ENCODE measurements at places on chromosomes 2 and 18.

DNA sequence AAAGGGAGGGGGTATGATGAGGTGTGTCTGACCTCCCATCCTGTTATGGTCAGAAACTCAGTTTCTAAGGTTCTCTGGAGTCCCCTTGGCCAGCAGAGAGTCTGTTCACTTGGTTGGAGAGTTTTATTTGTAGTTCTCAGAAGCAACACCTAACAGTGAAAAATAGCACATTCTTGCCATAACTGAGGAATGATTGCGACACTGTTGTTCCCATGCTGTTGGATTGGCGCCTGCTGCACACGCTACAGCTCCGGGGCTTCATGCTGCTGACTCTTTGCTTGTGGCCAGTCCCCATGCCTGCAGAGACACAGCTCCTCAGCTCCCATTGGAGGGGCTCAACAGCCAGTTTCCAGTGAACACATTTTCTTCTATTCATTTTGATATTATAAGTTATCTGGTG is 42.1 kb downstream of the TPGS2 start:
- no peak for DNase-seq

DNA sequence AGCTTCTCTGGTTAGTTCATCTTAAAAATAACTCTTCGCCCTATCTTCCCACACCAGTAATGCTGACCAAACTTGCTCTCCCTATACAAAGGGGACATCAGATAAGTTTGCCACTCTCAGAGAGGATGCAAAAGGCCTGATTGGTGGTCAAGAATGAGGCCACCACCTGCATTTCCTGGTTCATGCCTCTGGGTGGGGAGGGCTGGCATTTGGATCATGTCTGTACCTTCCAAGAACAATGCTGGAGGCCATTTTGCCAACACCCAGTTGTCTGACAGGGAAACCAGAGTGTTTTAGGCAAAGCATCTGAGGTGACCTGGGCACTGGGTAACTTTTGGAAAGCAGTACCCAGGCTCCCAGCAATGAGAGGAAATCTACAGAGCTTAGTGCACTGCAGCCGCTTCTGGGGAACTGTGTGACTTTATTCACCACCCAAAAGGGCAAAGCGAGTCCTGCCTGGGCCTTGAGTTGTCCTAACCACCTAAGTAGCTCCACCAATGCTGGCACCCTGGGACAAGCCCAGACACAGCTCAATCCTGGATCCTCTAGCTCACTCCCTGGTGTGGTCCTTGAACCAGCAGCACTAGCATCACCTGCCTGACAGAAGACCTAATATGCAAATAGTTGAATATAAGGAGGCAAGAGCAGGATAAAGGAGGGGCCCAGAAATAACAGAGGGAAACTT is 35.1 kb downstream of the CAPN13 start:
- DNase-seq, result no peak

- no peak for DNase-seq
Measured at GRCh38 chr18:26736301-26736700, 129.2 kb downstream of the AQP4 start.

- DNase-seq, result no peak
Measured at GRCh38 chr2:195706161-195706900, 49.3 kb downstream of the SLC39A10 start.

GRCh38 chr2:167637741-167638140 is 609.7 kb downstream of the STK39 start:
- DNase-seq, result no peak

- DNase-seq, result no peak
Measured at GRCh38 chr18:10131081-10131459, 217.3 kb downstream of the VAPA start.

- no peak for DNase-seq
Measured at GRCh38 chr2:239118675-239119211, 270.9 kb downstream of the TWIST2 start.

GRCh38 chr2:127422559-127423477 is 4.6 kb downstream of the PROC start:
- peak; percentile 17 for DNase-seq

GRCh38 chr2:223943561-223944008 is 1.6 kb downstream of the WDFY1 start:
- no peak for DNase-seq

DNA sequence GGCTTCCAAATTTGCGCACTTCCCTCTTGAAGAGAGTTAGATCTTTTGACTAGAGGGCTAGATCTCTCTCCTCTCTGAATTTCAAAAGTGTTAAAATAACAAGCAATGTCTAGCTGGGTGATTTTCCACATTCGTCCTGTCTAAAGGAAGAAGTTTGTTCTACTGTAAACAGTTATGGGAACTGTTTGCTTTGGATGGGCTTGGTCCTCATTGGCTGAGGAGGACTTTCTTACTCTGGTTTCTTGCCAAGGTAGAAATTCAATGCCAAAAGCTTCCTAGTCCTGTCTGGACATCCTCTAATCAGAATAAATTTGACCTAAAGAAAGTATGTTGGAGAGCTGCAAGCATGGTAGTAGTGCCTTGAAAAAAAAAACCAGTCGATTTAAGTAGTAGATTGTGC is 47.4 kb upstream of the RAPH1 start:
- no peak for DNase-seq

DNA sequence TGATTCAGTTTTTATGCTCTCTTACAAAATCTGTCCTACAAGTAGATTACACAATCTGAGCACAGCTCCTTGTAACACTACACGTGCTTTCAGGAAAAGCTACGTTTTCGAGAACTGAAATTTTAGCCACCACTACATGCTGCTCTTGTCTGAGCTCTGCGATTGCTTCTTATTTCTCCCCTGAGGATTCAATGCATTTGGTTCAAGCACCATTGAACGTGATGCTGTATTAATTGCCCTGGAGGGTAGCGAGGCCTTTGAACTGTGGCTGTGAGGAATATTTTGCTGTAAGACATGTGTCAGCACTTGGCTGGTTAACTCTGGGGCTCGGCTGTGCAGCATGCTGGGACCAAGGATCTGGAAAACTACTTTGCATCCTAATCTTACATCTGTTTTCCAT is 405.8 kb downstream of the EPHA4 start:
- no peak for DNase-seq

DNA sequence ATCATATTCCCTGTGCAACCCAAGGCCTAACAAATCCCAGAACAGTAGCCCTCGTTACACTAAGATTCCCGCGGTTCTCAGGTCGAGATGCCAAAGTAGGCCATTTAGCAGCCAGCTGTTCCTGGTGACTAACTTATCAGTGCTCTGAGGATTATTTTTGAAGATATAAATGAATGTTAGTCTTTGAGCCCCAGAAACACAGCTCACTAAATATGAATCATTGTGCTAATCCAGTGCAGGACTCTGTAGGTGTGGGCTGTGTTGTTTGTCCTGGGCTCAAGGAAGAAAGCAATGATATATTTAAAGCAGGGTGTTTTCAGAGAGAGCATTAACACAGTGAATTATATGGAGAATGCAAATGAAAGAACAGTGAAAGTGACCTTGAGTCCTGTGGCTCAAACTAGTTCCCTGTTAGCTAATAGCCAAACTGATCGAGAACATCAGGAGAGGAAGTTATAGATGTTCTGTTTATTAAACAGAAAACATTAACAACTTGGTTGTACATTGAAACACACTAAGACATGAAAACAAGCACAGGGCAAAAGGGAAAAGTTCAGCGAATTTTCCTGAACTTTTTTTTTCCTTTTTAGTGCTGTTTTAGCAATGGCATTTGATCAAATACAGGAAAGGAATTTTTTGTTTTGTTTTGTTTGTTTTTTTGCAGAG is 228.3 kb downstream of the RNF152 start:
- no peak for DNase-seq

DNA sequence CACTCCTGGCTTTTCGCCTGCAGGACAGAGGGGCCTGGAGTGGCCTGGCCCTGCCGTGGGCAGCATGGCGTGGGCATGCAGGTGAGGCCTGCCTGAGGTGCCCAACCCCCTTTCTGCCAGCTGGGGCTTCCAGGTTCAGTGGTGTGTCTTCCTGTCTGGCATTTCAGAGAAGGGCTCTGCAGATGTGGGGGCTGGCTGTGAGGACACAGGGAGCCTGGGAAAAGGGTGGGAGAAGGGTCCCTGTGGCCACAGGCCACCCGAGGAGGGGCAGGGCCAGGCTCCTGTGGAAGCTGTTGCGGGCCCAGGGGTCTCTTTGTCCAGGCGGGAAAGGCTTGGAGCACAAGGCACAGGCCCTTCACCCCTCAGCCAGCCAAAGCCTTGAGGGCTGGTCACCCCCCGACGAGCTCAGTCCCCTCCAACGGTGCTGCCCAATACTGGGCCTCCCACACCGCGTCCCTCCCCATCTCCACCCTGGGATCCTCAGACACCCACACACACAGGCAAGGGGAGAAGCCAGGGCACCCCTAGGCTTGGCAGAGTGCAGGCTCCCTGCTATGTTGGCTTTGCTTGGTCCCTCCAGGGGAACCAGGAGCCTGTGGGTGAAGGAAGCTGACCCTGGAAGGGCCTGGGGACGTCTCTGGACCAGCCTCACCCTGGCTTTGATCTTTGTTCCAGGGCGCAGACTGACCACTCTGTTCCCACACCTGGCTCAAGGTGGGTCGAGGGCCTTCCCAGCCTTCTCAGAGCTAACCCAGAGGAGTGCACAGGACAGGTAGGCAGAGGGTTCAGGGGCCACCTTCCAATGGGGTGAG is 3.7 kb upstream of the AQP12A start:
- no peak for DNase-seq

DNA sequence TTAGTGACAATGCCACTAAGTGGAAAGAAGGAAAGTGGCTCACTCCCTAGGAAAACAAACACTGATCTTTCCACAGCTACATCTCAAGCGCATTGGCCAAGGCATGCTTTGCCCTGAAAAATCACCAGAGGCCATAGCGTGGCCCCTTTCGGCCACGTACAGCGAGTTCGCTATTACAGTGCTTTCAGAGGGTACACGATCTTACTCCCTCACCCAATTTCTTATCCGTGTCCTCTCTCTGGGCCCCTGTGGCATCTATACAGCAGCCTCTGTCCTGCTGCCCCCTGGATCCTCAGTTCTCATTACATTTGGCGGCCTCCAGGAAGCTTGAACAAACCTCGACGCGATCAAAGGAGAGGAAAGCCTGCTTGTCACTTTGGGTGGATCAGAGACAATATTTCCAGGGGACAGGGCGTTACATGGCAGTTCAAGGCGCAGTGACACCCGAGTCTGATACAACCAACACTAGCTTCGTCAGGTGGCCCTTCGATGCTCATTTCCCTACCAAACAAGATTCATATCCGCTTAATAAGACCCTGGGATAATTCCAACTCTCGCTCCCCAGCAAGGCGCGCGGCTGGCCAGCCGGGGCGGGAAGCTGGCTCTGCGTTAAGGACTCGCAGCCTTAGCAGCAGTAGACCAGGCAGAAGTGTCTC is 941 bp downstream of the SKOR2 start:
- DNase-seq, result no peak

GRCh38 chr2:101921319-101921952 is 70.3 kb upstream of the IL1R2 start:
- no peak for DNase-seq

All from NCI-H1092 treated with DMSO at 0.1 percent for 48 hours (cell line).